ENCODE measurements at places on chromosomes 13 and 19. TPM values are rescaled to one million over a fixed set of nuclear protein-coding genes. Genes with fewer than 3 reads are reported as not detected.

GRCh38 chr13:35992964-35993363 is 138.2 kb downstream of the DCLK1 start:
- DNase-seq: no peak

GRCh38 chr19:17041976-17042375 is 15.4 kb upstream of the CPAMD8 start:
- DNase-seq: no peak

GRCh38 chr19:52115526-52116053 is 20.0 kb upstream of the ZNF841 start:
- no peak for DNase-seq

NLRP5 gene
- total RNA-seq: not detected

DNA sequence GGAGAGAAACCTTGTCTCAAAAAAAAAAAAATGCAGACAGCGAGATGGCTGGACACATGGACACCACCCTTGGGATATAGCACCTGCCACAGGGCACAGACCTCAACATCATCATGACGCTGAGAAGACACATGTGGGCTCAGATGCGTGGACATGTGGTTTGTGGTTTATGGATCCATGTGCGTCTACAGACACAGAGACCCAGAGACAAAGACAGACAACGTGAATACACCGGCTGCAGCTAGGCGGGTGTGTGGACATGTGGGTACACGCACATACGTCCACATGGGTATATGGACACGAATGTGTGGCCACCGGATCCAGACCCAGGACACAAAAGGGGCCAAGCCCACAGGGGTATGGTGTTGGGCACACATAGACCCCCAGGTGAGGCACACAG is 1.3 kb downstream of the TNFSF14 start:
- peak; percentile 10 for DNase-seq

GRCh38 chr13:33175991-33176390 is 109.6 kb downstream of the STARD13 start:
- no peak for DNase-seq

GRCh38 chr19:1615156-1615765 is 10.0 kb upstream of the UQCR11 start:
- no peak for DNase-seq

DNA sequence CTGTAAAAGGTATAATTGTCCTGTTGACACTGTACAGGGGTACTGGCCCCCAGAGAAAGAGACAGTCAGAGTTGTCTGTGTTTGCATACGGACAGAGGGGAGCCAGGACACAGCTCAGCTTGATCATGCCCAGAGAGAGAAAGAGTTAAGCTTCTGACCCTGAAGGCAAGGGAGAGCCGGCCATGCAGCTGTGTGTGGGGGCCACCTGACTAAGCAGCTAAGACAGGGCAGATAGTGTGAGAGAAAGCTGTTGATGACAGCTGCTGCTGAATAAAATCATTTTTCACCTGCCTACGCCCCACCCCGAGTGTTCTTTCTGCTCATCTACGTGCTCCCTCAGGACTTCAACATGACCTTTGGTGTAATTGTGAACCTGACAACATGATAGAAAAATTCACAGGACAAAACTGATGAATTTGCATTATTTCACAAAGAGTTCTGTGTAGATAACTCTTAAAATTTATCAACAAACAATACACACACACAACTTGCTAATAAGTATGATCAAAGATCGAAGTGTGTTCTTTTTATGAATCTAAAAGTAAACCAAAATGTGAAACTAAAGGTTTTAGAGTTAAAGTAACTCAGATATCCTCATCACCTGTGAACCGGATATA is 1294.3 kb upstream of the ATXN8OS start:
- no peak for DNase-seq

SIGLEC12 gene
- total RNA-seq: 1.6 TPM

All from activated T-cell treated with anti-CD3 and anti-CD28 coated beads, Interleukin-2, amount 50 U/mL, for 72 hours (primary cell).